ENCODE measurements at places on chromosomes 6 and 20.

- DNase-seq = no peak
These were observed 11.0 kb downstream of the EEF1A1 start for GRCh38 chr6:73509851-73510250.

DNA sequence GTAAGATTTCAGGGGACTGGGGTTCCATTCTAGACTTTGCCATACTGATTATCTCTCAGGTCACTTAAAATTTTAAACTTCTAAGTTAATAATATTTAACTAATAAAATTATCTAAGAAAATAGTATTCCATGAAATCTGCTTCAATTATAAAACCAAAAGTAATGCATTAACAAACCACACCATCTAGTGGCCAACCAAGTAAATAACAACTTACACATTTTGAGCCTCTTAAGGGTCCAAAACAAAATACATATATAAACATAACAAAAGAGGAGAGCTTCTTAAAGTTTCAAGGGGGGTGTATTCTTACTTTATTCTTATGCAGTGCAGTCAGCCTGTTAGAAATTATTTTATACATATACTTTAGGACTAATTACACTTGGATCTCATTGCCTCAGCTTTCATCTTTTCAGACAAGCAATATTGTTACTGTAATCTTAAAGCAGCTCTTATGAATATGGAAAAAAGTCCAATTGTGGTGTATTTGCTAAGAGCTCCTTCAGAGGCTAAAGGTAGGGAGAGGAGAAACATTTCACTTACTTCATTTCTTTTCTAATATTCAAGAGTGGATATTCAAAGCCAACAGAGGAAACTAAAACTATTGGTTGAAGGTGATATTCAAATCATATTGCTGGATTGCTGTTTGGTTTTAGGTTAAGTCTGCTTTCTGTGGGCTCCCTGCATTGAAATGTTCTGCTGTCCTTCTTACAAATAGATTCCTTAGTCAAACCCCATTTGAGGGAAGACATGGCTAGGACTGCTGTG is 199.7 kb upstream of the SIM1 start:
- DNase-seq = no peak

- DNase-seq = no peak
These were observed 86.7 kb upstream of the KCNQ5 start for GRCh38 chr6:72535124-72535523.

GRCh38 chr20:21514553-21515251 is 838 bp upstream of the NKX2-2 start:
- DNase-seq = no peak

GRCh38 chr6:39819228-39819627 is 27.1 kb downstream of the DAAM2 start:
- no peak for DNase-seq

Data from NCI-H2107 (cell line).